ENCODE measurements at places on chromosomes 4 and X. TPM values are rescaled to one million over a fixed set of nuclear protein-coding genes. Genes with fewer than 3 reads are reported as not detected.

DNA sequence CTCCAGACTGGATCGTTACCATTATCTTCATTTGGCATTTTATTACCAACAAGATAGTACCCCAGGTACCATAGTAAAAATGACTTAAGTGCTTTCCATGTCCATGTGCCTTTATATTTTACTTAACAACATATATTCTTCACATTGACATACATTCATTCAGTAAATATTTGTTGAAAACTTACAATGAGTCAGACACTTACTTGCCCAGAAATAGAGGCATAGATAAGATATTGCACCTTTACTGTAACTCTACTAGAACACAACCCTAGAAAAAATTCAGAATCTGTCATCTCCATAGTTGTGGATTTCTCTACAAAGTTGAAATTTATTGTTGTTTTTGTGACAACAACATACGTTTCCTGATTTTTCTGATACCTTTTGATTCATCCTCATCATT is 640.6 kb downstream of the RPA4 start:
- DNase-seq = no peak

DNA sequence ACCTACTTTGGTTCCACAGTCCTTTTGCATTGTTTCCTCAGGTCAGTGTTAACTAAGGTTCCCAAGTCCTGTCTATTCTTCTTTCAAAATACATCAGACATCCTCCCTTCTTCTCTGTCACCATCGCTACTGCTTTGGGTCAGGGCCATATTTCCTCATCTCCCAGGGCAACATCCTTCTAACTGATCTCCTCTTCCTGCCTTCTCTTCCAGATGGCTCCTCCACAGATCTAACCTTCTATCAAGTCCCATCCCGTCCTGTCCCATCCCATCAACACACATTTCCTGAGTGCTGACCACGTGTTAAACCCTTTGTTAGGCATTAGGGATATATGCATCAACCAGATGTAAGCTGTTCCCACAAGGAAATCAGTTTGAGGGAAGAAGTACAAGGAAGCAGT is 25.9 kb downstream of the PLAC1 start:
- no peak for DNase-seq

GRCh38 chr4:141711211-141711610 is 74.8 kb downstream of the IL15 start:
- DNase-seq = no peak

- DNase-seq = no peak
These were observed 59.5 kb downstream of the SEPSECS start for GRCh38 chr4:25100710-25101109.

- no peak for DNase-seq
These were observed 22.5 kb downstream of the PPA2 start for GRCh38 chr4:105451346-105451745.

- no peak for DNase-seq
These were observed 34.6 kb upstream of the PLK4 start for GRCh38 chr4:127846061-127846460.

DNA sequence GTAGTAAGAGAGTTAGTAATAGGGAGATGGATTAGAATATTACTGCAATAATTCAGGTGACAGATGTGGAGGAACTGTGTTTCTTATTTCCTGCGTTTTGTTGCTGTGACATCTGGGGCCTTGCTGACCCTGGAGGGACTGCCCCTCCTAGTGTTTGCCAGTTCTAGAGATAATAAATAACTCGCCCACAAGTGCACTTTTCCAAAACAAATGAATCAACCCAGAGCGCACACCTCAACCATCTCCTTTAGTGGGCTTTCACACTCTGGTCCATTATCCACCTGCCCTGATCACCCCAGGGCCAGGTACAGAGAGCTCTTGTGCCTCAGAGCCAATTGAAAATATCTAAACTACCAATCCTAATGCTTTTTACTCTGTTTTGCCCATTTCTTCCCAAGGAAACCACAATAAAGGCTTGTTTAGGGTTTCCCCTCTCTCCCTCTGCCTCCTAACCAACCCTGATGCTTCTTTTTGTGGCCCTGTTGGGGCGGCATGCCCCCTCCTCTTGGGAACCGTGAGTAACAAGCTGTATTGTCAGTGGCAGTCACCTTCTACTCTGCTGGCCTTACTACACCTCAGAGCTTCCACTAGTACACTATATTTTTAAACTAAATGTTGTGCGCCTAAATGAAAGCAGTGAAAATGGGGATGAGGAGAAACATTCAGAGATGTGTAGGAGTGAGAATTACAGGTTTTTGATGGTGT is 270.5 kb downstream of the TENM3 start:
- no peak for DNase-seq

DNA sequence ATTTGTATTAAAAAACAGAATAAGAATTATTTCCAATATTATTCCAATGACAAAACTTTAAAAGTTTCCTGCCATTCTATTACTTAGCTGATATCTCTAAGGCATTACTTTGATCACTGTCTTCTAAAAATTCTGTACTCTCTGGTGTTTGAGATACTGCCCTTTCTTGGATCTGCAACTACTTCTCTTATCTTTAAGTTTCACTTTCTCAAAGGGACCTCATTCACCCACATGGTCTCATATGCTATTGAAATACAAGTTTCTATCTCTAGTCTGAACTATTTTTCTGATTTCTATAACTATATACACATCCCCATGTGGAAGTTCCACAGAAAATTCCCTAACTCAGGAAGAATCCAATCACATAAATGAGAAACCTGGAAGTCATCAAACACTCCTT is 22.2 kb downstream of the TMPRSS11E start:
- DNase-seq = no peak

DNA sequence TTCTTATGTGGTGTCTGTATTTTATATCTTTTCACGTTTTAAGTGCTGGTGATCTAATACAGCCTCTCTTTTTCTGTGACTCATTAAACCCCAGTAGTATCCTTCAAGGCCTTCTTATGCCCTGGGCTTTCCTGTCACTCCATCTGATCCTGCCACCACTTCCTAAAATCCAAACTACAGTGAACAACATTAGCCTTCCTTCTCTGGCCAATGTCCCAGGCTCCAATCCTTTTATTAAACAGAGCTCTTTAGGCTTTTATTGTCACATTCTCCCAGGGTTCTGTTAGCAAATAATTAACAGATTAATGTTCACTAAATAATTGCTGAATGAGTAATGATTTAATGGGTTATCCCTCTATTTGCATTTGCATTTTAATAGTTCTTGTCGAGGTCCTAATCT is 47.9 kb upstream of the ITM2A start:
- no peak for DNase-seq

- no peak for DNase-seq
These were observed 2.3 kb upstream of the IRF2 start for GRCh38 chr4:184476695-184477094.

Gene CLDN22
- total RNA-seq = not detected

Gene TMPRSS11B
- total RNA-seq = not detected

Gene SLC4A4
- total RNA-seq = 1.1 TPM

Gene DOK7
- 0.26 TPM for total RNA-seq

Gene FRG2
- total RNA-seq = not detected

All from H9 (cell line).